Foreskin keratinocyte (primary cell): ENCODE measurements at places on chromosomes 6 and 20.
A peak's percentile ranks its signal among the peaks of the same experiment; 100 is the strongest.

GRCh38 chr20:51016521-51016920 is 6.4 kb downstream of the KCNG1 start:
- DNase-seq, result no peak

- no peak for DNase-seq
These were observed 58.0 kb upstream of the ARHGAP18 start for GRCh38 chr6:129767776-129768485.

DNA sequence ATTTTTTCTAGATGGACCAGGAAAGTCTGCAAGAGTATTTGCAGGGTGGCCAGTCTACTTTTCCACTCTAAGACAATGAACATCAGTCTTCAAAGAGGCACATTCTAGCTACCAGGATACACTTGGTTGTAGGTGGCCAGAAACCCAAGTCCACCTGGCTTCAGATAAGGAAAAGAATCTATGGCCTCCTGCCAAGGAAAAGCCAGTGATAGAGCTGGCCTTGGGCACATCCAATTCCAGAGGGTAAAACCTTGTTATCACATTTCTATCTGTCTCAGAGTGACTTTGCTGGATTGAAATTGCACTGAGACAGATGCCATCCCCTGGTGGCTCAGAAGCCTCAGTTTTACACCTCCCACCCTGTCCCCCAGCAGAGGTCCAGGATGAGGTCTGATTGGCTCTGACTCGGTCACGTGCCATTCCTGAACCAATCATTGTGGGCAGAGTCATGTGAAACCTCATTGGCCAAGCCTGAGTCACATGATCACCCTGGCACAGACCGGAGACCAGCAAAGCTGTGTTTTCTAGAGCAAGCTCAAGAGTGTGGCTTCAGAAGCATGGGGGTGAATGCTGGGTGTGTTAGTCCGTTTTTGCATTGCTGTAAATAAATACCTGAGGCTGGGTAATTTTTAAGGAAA is 497.4 kb upstream of the SULF2 start:
- no peak for DNase-seq

DNA sequence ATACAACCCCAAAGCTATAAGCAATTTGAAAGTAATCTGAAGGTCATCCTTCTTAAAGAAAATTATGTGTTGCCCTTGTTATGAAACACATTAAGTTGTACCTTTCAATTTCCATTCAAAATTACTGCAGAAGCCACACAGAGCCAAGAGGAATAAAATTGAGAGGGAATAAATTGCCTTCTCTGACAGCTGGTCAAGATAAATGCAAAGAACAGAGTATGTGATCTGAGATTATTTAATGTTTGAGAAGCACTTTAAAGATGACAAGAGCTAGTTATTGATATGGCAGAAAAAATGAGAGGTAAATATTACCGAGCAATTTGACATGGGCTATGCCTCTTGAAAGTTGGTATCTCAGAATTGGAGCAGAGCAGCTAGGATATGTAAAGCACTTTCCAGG is 61.6 kb downstream of the TRDN start:
- DNase-seq, result no peak

GRCh38 chr20:13817342-13817741 is 32.5 kb downstream of the NDUFAF5 start:
- no peak for DNase-seq

DNA sequence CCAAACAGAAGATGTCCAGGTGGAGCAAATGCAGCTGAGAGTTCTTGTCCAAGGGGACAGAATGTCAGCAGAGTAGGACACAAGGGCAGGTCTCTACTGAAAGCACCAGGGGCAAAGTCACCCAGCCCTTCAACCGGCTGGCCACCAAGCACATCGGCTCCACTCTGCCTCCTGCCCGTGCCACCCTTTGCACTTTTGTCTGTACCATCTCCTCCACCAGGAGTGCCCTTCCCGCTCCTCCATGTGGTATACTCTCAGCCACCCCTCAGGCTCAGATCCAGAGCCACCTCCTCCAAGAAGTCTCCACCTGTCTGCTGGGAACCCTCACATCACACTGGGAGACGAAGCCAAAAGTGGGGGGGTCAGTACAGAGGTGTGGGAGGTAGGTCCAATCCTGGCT is 4.1 kb upstream of the HSPA12B start:
- no peak for DNase-seq

DNA sequence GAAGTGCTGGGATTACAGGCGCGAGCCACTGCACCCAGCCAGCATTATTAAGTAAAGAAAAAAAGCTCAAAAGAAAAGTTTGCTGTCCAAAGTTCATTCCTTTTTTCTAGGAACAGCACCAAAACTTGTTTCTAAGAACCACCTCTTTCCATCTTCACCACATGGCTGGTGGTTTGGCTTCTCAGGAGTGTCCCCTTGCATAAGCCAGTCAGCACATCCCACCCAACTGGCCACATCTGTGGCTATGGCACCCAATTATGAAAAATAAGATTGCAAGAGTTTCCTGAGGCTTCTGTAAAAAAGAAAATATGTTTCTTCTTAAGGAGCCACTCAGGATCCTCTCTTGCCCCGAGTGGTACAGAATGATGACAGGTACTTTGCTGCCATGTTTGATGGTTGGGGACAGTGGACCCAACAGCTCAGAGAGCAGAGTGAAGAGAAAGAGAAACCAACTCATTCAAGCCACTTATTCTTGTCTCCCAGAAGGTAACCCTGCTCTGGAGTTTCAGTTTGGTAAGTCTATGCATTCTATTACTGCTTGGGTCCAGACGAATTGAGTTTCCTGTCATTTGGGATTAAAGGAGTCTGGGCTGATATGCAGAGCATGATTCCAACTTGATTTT is 65.3 kb downstream of the PSMB1 start:
- DNase-seq, result no peak

GRCh38 chr6:111663692-111664564 is 58.2 kb upstream of the TRAF3IP2 start:
- no peak for DNase-seq

GRCh38 chr6:62940848-62941247 is 270.4 kb upstream of the FKBP1C start:
- DNase-seq, result no peak

- no peak for DNase-seq
These were observed 798 bp downstream of the DSP start for GRCh38 chr6:7542065-7542873.

GRCh38 chr20:51480507-51481270 is 61.8 kb downstream of the NFATC2 start:
- DNase-seq, result no peak

DNA sequence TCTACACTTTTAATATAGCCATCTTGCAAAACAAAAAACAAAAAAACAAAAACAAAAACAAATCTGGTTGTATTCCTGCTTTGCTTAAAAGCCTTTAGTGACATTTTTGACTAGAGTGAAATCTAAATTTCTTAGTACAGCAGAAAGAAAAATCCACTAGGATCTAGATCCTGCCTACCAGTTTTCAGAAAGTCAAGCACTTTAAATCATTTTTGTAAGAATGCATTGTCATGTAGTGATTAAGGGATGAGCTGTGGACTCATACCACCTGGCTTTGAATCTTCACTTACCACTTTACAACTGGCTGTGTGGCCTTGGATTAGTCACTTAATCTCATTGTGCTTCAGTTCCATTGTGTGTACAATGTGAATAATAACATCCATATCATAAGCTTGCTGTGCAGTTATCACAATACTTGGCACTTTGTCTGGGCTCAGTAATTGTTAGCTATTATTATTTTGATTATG is 4.0 kb downstream of the MKKS start:
- peak; percentile 76 for DNase-seq

DNA sequence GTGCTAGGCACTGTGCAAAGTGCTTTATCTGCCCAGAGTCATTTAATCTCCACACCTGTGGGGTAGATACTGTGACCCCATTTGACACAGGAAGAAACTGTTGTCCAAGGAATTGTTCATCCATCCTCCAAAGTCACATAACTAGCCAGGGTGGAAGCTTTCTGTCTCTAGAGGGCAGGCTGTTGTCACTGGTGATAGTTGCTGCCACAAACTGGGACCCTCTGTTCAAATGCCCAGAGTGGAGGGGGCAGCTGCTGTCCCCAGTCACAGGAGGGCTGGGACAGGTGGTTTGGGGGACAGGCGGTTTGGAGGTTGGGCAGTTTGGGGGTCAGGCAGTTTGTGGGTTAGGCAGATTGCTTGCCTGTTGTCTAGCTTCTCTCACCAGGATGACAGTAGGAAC is 16.1 kb upstream of the TMEM242 start:
- no peak for DNase-seq

GRCh38 chr6:101668496-101669030 is 275.1 kb downstream of the GRIK2 start:
- peak; percentile 85 for DNase-seq

DNA sequence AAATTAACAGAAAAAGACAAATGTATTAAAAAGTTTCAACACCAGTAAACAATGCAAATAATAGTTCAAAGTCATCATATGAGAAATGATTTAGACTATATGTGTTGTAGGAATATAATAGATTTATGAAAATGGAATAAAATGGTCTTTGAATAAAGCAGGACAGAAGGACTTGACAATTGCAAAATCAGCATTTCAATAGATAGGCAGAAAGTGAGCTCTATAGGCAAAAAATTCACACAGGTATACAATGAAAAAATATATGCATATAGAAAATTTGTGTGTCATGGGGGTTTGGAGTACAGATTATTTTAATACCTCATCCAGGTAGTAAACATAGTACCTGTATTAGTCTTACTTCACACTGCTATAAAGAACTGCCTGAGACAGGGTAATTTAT is 571.1 kb upstream of the EYS start:
- no peak for DNase-seq

- DNase-seq, result no peak
These were observed 264.4 kb downstream of the BTBD9 start for GRCh38 chr6:38375341-38375740.

DNA sequence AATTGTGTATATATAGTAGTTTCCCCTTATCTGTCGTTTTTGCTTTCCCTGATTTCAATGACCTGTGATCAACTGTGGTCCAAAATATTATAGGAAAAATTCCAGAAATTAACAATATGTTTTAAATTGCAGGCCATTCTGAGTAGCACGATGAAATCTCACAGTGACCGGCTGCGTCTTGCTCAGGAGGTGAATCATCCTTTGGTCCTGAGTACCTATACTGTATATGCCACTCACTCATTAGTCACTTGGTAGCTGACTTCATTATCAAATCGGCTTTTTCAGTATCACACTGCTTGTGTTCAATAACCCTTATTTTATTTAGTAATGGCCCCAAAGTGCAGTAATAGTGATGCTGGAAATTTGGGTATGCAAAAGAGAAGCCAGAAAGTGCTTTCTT is 728.3 kb upstream of the EYS start:
- no peak for DNase-seq

- DNase-seq, result no peak
These were observed 58.7 kb downstream of the KIF13A start for GRCh38 chr6:17928514-17929430.

GRCh38 chr6:18280084-18280483 is 15.8 kb upstream of the DEK start:
- DNase-seq, result peak; percentile 43

GRCh38 chr20:11608736-11609135 is 309.0 kb upstream of the BTBD3 start:
- no peak for DNase-seq
